Stimulated activated CD8-positive, alpha-beta memory T cell treated with anti-CD3 and anti-CD28 coated beads, Interleukin-2, amount 100 ng/mL, for 48 hours (primary cell): ENCODE measurements at places on chromosomes 7 and 10.

DNA sequence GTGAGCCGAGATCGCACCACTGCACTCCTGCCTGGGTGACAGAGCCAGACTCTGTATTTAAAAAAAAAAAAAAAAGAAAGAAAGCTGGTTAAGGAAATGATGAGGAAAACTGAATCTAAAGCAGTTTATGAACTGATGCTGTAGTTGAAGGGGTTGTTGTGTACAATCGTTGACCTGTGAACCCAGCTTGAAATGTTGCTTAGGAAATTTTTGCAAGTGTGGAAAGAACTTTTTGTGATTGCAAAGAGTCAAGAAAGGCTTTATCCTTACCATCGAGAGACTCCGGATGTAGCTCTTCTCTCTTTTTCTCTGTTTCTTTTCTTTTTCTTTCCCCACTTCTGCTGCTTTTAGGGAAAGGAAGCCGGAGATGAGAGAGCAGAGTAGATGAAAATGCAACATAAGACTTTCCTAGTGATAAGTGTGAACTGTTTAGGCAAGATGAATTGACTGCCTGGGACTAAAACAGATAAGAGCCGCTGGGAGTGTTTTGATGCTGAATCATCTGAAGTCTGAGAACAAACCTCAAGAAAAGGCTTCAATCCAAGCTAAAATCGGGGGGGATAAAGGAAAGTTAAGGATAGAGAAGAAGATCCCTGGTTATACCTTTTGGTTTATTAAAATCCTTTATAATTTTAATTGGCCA, 69.0 kb downstream of the TAF3 start:
- DNase-seq: no peak

DNA sequence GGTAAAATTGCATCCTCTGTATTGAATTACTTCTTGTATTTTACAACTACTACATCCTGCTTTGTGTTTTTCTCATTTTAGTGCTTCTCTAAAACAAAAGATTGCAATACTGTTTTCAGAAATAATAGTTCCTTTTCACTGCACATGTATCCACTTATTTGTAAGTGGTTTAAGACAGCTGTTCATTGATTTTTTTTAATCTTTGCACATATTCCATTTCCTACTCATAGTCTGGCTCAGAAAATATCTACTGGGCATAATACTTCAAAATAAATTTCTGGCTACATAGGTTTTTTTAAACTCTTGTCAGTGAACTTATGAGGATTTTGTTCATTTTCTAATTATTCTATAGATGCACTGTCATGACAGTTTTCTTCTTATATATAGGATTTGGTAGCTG, 54.8 kb downstream of the SND1 start:
- no peak for DNase-seq

GRCh38 chr10:6501931-6502330, 78.1 kb downstream of the PRKCQ start:
- DNase-seq: no peak

- DNase-seq: no peak
Measured at GRCh38 chr7:3923307-3923918, 622.4 kb downstream of the SDK1 start.

GRCh38 chr7:132438926-132439325, 137.3 kb downstream of the PLXNA4 start:
- DNase-seq: no peak

DNA sequence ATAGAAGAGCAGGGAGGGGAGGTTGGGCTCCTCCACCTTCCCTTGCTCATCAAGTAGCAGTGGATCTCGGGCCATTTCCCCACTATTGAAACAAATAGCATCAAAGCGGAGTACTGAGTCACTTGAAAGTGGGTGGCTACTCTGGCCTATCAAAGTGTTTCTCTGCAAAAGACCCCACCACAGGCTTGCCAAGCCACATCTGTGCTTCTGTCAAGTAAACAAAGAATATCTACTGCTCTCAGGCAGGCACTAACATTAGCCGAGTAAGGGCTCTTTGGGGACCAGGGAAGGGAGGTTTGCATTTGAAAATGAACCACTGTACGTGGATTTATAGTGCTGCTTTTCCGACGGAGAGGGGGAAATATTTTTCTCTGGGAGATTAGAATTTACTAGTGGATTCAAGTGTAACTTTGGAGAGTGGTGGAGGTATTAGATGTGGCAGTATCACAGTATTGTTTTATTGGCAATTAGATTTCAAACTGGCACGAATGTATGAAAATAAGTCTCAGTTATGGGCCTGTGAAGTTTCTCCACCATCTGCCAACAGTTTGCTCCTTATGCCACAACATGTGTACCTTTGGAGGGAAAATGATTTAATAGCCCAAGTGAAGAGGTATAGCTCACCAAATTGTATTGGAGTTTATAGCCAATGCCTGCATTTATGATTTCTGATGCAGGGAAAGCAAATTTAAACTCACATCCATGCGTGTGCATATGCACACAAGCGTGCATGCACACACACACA, 97.5 kb downstream of the RPS24 start:
- DNase-seq: no peak
